ENCODE measurements at places on chromosomes 4 and X.

GRCh38 chr4:52915730-52916300, 53.7 kb downstream of the RASL11B start:
- no peak for DNase-seq

DNA sequence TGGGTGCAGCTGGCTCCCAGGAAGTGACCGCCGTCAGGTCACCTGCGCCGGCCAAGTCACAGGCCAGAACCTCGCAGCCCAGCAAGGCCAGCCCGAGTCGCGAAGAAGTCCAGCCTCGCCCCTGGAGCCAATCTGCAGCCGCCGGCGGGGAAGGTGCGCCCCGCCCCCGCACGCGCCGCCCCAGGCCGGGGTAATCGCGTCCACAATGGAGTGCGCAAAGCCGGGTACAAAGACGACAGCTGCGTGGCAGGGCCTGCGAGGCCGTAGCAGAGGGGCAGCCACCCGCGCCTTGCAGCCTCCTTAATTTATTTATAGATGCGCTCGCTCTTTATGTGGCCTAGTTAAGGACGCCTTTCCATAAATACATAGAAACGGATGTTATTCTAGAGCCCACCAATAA, 139.4 kb upstream of the CPEB2 start:
- DNase-seq: no peak

GRCh38 chr4:109436504-109436903, 2.9 kb downstream of the SEC24B start:
- no peak for DNase-seq

- no peak for DNase-seq
These were observed 55.3 kb downstream of the CCDC158 start for GRCh38 chr4:76365636-76366035.

GRCh38 chrX:6968231-6968630, 179.3 kb upstream of the STS start:
- DNase-seq: no peak

- peak; percentile 9 for DNase-seq
These were observed 21.4 kb upstream of the SCRG1 start for GRCh38 chr4:173420324-173420752.

- no peak for DNase-seq
These were observed 61.9 kb downstream of the HOPX start for GRCh38 chr4:56619160-56619559.

DNA sequence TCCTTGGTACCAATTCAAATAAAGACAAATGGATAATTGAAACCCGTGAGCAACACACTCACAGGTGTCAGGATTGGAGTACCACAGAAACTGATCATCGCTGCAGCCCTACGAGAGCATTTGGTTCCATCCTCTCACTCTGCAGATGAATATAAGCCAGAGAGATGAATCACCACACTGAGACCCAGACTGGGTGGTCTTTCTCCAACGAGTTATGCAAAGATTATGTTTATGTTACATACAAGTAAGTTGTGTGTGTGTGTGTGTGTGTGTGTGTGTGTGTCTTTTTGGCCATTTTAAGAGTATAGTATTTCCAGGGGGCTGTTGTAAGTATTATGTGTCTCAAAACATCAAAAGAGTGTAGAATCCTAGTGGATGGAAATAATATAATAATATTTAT, 329.5 kb upstream of the ZFP42 start:
- no peak for DNase-seq

GRCh38 chr4:156312261-156312847, 358.7 kb upstream of the CTSO start:
- no peak for DNase-seq

- no peak for DNase-seq
These were observed 19.6 kb upstream of the TCEAL4 start for GRCh38 chrX:103565752-103566151.

GRCh38 chrX:20455001-20455400, 188.3 kb upstream of the RPS6KA3 start:
- DNase-seq: no peak

DNA sequence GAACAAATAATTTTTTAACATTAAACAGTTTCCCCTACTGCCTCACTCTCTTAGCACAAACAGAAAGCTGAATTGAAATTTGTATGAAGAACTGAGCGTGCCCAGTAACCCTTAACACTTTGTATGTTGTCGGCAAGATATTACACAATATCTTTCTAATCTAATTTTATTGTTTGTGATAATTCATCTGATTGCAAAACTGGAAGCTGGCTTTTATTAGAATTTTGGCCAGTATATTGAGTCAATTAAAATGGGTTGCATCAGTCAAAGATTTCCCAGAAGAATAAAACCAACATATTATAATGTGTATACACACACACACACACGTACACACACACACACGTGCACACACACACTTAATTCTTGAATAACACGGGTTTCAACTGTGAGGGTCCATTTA, 2332.1 kb downstream of the PCDH7 start:
- DNase-seq: no peak

DNA sequence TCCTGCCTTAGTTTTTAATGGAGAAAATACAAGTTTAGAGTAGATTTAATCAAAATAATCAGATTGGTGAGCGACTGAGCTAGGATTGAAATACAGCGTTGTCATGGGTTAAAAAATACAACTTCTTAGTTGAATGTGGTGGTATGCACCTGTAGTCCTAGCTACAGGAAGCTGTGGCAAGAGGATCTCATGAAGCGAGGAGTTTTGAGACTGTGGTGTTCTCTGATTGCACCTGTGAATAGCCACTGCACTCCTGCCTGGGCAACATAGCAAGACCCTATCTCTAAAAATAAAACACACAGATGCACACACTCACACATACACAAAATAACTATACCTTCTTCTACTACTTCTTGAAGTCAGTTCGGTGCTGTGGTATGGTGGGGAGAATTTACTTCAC, 19.8 kb upstream of the GBA3 start:
- DNase-seq: no peak

- DNase-seq: no peak
These were observed 188.7 kb upstream of the AADAT start for GRCh38 chr4:170278460-170278859.

GRCh38 chr4:46372878-46373277, 17.1 kb downstream of the GABRA2 start:
- DNase-seq: no peak

DNA sequence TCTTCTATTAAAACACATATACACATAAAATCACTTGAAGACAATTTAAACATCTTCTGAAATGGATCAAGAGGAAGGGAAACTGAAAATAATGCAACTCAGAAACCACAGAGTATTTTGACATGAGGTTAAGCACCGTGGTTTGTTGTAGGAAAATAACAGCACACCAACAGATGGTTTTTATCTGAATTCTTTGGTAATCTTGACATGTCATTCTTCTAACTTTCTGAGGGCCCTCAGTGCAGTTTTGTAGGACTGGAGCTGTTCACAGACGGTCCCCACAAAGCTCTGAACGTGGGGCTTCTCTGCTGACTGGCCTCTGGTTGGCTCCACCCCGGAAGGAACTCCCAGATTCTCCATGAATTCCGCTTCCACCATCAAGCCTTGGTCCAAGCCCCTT, 16.0 kb upstream of the TLR8 start:
- no peak for DNase-seq

- DNase-seq: no peak
These were observed 1348.0 kb downstream of the ADGRL3 start for GRCh38 chr4:62548108-62548524.

GRCh38 chr4:102598762-102599374, 97.7 kb downstream of the NFKB1 start:
- DNase-seq: no peak

- no peak for DNase-seq
These were observed 90.7 kb downstream of the WDFY3 start for GRCh38 chr4:84875636-84876371.

GRCh38 chrX:40260146-40260747, 162.5 kb upstream of the BCOR start:
- no peak for DNase-seq

DNA sequence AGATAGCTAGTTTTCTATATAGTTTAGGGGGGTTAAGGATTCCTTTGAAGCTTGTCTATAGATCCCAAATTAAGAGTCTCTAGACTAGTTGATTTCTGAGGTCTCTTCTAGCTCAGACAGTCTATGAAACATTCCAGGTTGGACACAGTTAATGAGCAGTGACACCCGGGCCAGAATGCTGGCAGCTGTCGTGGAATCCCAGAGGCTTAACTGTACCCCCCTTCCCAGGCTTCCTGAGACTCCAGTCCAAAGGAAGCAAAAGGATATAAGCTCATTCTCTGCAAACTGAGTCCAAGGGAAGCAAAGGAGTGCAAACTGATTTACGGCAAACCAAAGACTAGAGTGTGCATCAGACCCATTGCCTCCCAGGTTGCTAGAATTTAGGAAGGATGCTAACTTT, 62.9 kb downstream of the DCX start:
- no peak for DNase-seq

- DNase-seq: no peak
These were observed 20.0 kb upstream of the FGFBP2 start for GRCh38 chr4:15982842-15983524.

DNA sequence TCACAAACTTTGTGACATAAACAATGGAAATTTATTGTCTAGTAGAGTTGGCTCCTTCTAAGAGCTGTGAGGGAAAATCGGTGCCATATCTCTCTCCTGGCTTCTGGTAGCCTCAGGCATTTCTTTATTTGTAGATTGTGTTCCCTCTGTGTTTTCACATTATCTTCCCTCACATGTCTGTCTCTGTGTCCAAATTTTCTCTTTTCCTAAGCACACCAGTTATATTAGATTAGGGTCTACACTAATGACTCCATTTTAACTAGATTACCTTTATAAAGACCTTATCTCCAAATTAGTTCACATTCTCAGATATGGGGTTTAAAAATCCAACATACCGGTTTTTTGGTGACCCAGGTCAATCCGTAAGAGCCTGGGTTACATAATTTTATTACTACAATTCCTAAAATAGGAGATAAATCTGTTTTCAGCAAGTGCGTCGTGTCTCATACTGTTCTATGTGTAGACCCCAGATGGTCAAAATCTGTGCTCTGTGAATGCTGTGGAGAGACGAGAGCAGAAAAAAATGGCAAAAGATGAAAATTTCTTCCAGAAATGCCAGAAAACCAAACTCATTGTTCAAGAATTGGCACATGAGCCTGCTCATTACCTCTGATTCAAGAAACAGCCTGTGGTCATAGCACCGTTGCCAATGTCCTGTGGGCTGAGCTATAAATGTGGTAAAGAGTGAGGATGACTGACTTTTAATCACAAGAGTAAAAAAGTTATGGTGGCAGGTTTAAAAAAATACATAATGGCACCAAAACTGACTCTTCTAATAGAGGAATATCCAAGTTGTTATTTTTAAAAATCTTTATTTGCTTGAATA, 574.7 kb downstream of the PCDH7 start:
- no peak for DNase-seq

GRCh38 chrX:70525733-70526132, 81.1 kb downstream of the DLG3 start:
- no peak for DNase-seq

- no peak for DNase-seq
These were observed 148.5 kb downstream of the PPP3CA start for GRCh38 chr4:101198682-101199339.

- no peak for DNase-seq
These were observed 57.8 kb upstream of the PLAC1 start for GRCh38 chrX:134715930-134716619.

- DNase-seq: no peak
These were observed 1632.9 kb upstream of the PABPC4L start for GRCh38 chr4:135834471-135834870.

- no peak for DNase-seq
These were observed 206.2 kb upstream of the BANK1 start for GRCh38 chr4:101584306-101584705.

- no peak for DNase-seq
These were observed 27.3 kb upstream of the CRLF2 start for GRCh38 chrX:1239681-1240142.

GRCh38 chr4:98092833-98093439, 50.3 kb downstream of the STPG2 start:
- DNase-seq: no peak

DNA sequence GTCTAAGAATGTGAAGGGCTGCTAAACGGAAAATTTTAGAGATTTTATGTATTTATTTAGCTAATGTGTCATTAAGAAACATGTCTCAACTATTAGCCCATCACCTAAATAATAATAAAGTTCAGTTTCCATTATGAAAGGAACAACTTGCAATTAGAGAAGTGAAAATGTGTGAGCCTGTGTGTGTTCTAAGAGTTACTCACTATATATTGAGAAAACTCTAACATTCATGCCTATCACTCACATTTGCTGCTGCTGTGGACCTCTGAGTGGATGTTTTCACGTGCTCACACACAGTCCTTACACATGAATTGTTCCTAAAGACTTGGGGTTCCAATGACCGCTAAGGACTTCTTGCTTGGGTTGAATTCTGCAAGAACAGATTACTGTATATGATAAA, 364.0 kb downstream of the TMA16 start:
- DNase-seq: no peak

GRCh38 chr4:169621731-169622492, 1.5 kb downstream of the CLCN3 start:
- DNase-seq: no peak

GRCh38 chrX:55107911-55108310, 19.1 kb downstream of the PAGE2 start:
- peak; percentile 1 for DNase-seq

- DNase-seq: no peak
These were observed 6.6 kb downstream of the ARL9 start for GRCh38 chr4:56512166-56512565.

DNA sequence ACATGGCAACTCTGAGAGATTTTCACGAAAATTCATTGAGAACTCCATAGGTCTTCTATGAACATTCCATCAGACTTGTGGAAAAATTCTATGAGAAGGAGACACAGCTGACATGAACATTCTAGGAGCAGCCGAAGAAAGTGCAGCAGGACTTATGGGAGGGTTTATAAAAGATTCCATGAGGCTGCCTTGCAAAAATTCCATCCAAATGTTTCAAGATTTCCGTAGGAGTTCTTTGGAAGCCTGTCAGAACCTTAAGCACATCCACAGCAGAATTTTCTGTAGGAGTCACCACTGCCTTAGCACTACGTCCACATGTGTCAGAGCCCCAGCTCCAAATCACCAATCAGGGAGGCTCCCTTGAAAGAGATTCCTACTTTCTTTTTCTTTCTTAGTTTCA, 67.0 kb upstream of the MSX1 start:
- no peak for DNase-seq

DNA sequence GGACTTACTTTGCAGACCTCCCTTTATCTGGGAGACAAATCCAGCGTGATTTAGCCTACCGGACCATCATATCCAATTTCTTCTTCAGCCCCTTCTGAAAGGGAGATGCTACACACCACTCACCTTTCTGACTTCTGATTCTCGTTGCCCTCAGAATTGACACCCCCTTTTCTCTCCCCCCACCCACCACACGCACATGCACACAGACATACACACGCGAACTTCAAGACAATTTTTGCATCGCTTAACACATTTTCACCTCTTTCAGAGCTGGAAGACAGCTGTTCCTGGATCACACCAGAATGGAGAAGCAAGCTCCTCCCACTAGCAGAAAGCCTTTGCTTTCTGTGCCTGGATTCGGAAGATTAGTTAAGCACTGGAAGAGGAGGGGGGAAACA, 1.0 kb upstream of the SNCA start:
- DNase-seq: no peak

- DNase-seq: no peak
These were observed 255.5 kb downstream of the LDB2 start for GRCh38 chr4:16642897-16643296.

Measured in RWPE1 (cell line).